ENCODE measurements at places on chromosomes 11 and 22.

GRCh38 chr11:78753297-78753696 lies 178.6 kb upstream of the NARS2 start:
- peak; percentile 7 for DNase-seq

DNA sequence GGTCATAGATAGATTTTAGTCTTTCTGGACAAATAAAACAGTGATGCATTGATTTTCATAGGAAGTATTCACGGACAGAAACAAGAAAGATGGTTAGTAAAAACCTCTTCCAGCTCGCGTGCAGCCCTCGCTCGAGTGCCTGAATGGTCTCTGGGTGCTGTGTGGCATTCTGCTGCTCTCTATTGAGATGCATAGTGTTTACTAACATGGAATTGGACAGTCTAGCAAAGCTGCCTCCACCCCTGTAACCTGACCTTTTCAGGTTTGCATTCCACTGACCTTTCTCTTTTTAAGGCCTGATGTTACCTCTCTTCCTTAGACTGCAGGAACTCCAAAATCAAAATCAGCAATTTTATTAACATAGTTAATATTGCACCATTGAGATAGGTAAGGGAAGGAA lies 643.4 kb downstream of the JRKL start:
- no peak for DNase-seq

GRCh38 chr11:119942583-119943297 lies 195.2 kb downstream of the TRIM29 start:
- DNase-seq = no peak

GRCh38 chr11:123430721-123431497 lies 840 bp downstream of the GRAMD1B start:
- no peak for DNase-seq
